ENCODE measurements at places on chromosomes 3 and 15. TPM values are rescaled to one million over a fixed set of nuclear protein-coding genes. Genes with fewer than 3 reads are reported as not detected.

The NPAP1 gene
- total RNA-seq = 0.06 TPM

The ACSBG1 gene
- 0.58 TPM for total RNA-seq

The LRRK1 gene
- 52.7 TPM for total RNA-seq

The ADIPOQ gene
- 3.1 TPM for total RNA-seq

The MED12L gene
- total RNA-seq = 0.45 TPM

DNA sequence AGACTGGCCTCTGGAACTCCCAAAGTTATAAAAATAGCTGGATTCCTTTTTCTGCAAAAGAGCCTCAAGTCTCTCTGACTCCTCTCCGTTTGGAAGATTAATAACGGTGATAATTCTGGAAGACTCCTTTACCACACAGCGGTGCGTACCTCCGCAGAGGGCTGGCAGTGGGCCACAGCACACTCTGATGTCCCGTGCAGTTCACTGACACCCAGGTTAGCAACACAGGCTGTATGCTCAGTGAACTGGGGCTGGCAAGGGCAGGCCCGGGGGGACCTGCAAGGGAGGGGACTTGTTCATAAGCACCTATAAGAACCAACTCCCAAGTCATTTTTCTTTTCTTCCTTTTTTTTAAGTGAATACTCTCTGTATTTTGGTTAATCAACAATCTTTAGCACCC is 120.3 kb upstream of the TJP1 start:
- DNase-seq = no peak

GRCh38 chr3:11739123-11739522 is 95.4 kb upstream of the VGLL4 start:
- no peak for DNase-seq

DNA sequence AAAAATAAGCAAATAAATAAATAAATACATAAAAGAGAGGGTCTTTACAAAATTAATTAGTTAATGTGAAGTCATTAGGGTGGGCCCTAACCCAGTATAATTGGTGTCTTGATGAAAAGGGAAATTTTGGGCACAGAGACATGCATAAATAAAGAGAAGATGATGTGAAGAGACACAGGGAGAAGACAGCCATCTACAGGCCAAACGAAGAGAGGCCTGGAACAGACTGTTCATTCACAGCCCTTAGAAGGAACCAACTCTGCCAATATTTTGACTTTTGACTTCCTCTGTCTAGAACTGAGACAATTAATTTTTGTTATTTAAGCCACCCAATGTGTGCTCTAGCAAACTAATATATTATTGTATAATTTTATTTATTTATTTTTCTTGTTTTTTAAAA is 29.6 kb upstream of the SELENOK start:
- DNase-seq = no peak

- no peak for DNase-seq
These were observed 22.5 kb downstream of the SLC41A3 start for GRCh38 chr3:126061301-126062032.

- no peak for DNase-seq
These were observed 44.4 kb downstream of the SPSB4 start for GRCh38 chr3:141095546-141095937.

GRCh38 chr15:85010386-85011159 is 28.9 kb downstream of the PDE8A start:
- DNase-seq = no peak

- DNase-seq = no peak
These were observed 1.6 kb upstream of the P3H2 start for GRCh38 chr3:190122198-190122771.

- no peak for DNase-seq
These were observed 285.7 kb upstream of the ROBO2 start for GRCh38 chr3:76754247-76754646.

DNA sequence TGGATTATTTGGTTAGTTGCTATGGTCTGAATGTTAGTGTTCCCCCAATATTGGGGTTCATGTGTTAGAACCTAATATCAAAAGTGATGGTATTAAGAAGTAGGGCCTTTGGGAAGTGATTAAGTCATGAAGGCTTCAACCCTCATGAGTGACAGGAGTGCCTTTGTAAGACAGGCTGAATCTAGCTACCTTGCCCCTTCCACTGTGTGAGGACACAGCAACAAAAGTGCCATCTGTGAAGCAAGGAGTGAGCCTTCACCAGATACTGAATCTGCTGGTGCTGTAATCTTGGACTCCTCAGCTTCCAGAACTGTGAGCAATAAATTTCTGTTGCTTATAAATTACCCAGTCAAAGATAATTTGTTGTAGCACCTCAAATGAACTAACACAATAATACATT is 22.6 kb upstream of the SATB1 start:
- no peak for DNase-seq

DNA sequence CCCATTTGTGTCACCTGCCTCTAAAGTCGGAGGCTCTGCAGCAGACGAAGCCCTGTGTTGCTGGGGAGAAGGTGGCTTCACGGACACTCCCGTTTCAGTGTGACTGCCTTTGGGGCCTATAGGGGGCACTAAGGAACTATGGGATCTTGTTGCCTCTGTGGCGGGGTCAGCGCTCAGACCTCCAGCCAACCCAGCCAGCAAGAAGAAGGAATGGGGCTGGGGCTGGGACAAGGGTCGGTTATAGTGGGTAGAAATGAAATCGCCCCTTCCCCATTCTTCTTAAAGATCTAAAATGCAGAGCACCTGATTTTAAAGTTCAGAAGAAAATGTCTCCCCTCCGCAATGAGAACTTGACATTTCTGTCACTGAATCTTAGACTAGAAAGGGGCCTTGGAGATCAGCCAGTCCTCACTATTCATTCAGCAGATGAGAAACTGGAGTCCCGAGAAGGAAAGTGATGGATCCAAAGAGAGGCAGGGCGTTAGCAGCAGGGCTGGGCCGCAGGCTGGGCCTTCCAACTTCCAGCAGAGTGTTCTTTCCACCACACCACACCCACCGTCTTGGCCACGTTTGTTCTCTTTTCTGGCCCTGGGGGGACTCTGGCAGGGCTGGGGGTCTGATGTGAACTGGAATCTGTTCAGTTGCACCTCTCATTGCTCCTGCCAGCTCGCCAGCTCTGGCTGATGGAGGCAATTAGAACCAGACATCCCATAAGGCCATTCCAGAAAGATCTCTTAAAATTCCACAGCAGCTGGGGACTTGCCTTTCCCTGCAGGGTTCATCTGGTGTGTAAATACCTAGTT is 195.4 kb downstream of the OPA1 start:
- DNase-seq = peak; percentile 60

GRCh38 chr3:58041182-58041825 is 33.1 kb downstream of the FLNB start:
- DNase-seq = no peak

DNA sequence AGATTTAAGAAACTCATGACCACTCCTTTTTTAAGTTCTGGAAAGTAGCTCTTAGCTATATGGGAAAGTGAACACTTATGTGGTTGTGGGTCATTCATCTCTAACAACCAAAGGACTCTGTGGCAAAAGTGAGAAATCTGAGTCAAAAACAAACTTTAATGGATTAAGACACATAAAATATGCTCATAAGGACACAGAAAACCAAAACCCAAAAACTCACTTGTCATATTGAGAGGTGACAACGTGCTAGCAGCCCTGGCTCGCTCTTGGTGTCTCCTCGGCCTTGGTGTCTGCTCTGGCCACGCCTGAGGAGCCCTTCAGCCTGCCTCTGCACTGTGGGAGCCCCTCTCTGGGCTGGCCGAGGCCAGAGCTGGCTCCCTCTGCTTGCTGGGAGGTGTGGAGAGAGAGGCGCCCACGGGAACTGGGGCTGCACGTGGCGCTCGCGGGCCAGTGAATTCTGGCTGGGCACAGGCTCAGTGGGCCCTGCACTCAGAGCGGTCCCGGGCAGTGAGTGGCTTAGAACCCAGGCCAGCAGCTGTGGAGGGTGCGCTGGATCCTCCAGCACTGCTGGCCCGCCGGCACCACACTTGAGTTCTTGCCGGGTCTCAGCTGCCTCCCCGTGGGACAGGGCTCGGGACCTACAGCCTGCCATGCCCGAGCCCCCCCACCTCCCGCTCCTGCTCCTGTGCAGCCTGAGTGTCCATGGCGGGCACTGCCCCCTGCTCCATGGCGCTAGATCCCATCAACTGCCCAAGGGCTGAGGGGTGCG is 30.3 kb upstream of the SKIL start:
- DNase-seq = no peak

- no peak for DNase-seq
These were observed 41.5 kb downstream of the TGM4 start for GRCh38 chr3:44915702-44916438.

- no peak for DNase-seq
These were observed 122.0 kb upstream of the RGMA start for GRCh38 chr15:93210995-93211394.

DNA sequence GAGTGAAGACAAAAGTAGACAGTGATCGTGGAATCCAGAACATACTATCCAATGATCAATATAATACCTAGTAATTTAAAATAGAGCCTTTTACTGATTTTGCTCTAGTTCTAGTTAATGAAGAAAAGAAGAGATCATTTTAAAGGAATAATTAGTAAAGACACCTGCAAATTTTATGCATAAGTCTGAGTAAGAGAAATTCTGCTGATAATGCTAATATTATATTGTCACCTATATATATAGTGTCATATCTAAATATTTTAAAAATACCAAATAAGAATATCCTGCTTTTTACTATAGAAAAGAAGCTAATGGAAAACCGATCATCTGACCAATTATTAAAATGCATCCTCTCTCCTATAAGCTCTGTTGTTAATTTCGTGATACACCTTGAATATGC is 152.1 kb downstream of the CNTN4 start:
- DNase-seq = no peak

GRCh38 chr3:109187390-109187789 is 50.9 kb downstream of the C3orf85 start:
- DNase-seq = no peak

DNA sequence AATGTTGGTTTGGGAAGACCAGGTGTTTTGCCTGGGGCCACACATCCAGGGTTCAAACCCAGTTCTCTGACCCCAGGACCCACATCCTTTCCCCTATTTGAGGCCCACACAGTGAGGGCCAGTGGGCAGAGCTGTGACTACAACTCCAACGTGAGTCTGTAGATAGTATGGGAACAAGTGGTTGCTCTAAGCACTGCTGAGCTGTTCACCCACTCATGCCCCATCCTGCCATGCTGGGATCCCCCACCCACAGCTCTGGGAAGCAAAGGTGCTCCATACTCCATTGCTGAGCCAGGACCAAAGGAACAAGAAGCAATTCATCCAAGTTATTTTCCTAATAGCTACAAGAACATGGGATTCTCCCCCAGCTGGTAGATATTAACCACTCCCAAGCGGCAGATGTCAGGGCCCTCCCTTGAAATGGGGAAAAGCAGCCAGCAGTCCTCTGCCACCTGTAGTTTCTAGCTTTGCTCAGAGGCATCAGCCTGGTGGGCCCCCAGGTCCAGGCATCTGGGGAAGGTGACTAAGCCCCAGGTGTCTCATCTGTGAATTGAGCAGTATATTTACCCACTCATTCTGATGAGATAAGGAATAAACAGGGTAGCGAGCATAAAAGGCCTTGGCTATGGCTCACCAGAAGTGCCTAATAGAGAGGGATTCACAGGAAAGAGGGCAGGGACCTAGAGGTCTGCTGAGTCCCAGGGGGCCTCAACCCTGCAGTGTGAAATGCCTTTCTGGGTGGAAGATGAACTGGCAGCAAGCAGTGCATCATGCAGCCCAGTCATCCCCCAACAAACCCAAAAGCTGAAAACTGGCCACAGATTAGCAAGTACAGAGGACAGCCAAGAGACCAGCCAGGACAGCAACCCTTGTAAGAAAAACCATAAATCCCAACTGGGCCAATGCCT is 33.4 kb downstream of the POC1A start:
- DNase-seq = no peak
